DND-41 (cell line): ENCODE measurements at places on chromosomes 5 and 9.

DNA sequence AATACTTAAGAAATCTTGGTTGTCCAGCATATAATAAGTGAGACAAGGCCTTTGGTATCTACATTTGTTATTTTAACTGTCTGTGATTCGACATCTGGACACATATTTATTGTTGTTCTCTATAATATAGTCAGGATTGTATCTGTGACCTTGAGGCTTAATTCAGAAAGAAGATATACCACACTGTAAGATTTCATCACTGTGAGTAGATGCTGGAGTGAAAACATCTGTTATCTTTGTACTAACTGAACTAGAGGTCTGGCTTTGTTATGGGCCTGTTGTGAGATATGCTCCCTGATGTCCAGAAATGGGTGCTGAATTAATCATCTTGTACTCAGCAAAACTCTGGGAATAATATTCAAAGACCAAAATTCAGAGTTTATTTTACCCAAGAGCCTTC, 148.5 kb downstream of the ISOC1 start:
- DNase-seq = no peak

GRCh38 chr9:97237311-97237786, 70.1 kb upstream of the CCDC180 start:
- DNase-seq = no peak

- no peak for DNase-seq
These were observed 2.4 kb downstream of the ZNF483 start for GRCh38 chr9:111527347-111527746.

DNA sequence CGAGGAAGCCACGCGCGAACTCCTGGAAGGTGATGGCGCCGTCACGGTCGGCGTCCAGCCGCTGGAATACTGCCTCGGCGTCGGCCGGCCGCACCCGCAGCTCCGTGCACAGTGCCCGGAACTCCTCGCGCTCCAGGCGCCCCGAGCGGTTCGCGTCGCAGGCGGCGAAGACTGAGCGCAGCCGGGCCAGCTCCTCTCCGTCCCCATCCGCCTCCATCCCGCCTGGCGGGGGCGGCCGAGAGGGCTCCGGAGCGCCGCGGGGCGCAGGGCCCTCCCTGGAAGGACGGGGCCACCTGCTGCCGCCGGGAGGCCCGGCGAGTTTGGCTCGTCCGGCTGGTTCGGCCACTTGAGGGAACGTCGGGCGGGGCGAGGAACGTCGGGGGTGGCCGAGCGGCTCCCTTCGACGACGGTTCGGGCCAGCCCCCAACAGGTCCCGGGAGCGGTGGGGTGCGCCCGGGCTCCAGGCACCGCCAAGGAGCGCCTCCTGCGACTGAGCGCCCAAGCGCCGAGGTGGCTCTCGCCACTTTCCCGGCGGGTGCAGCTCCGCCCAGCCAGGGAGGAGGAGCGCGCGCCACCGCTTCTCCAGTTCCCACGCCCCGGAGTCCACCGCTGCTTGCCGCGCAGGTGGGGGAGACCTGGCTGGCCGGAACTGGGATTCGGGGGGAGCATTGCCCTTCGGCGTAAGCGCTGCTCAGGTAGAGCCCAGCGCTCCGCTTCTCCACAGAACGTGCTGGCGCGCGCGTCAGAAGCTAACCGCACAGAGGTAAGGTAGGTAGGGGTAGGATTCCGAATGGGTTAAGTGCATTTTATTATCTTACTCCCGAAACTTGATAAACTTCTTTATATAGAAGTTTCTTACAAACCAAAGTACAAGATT, at the start of gene RASEF:
TSS of gene RASEF (minus strand) at position 492 of the 877 bp plus-strand sequence. CDS start at position 217, 275 bp downstream.
- DNase-seq = no peak

GRCh38 chr5:75365740-75366139, 28.7 kb downstream of the HMGCR start:
- no peak for DNase-seq

DNA sequence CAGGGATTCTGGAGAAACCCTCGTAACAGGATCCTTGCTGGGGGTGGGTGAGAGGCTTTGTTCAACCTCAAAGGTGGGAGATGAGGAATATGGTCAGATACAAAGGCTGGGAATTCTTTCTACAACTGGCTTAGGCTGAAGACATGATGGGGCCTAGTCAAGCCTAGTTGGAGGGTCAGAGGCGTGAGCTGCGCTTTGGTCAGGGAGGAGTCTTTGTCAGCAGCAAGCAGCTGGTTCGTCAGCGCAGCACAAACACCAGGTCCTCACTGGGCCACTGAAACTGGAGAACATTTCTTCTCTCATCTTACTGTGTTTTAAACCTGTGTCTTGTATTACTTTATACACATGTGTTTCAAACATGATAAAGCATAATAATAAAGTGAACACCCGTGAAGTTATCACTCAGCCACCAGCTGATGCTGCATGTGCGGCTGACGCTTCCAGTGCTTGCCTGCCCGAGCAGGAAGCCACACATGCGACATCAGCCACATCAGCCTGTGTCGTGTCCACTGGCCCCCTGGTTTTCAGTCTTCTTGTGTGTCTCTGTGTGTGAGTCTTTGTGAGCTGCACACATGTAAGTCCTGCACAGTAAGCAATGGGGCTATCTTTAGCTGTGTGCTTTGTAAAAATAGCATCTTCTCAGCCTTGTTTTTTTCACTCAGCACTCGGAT, 81.5 kb downstream of the WNK2 start:
- no peak for DNase-seq
